ENCODE measurements at places on chromosomes 12 and 14. TPM values are rescaled to one million over a fixed set of nuclear protein-coding genes. Genes with fewer than 3 reads are reported as not detected.

LRRK2 gene
- 0.08 TPM for polyA plus RNA-seq

CACNB3 gene
- 34.6 TPM for polyA plus RNA-seq

KITLG gene
- 8.9 TPM for polyA plus RNA-seq

TMEM30B gene
- polyA plus RNA-seq = 0.15 TPM

PTPRQ gene
- 1.4 TPM for polyA plus RNA-seq

REP15 gene
- polyA plus RNA-seq = 0.84 TPM

PRH2 gene
- polyA plus RNA-seq = not detected

C1R gene
- polyA plus RNA-seq = 18.7 TPM

KRT85 gene
- not detected for polyA plus RNA-seq

ENTPD5 gene
- 8.0 TPM for polyA plus RNA-seq

STYX gene
- polyA plus RNA-seq = 3.5 TPM

EEA1 gene
- polyA plus RNA-seq = 1.7 TPM

LRP1-AS gene
- not detected for polyA plus RNA-seq

CHPT1 gene
- polyA plus RNA-seq = 12.0 TPM

BMP4 gene
- polyA plus RNA-seq = not detected

IL26 gene
- polyA plus RNA-seq = not detected

SMIM41 gene
- not detected for polyA plus RNA-seq

TAS2R20 gene
- polyA plus RNA-seq = 0.33 TPM

TAS2R19 gene
- polyA plus RNA-seq = 0.47 TPM

SLC25A47 gene
- polyA plus RNA-seq = not detected

ESPL1 gene
- 6.9 TPM for polyA plus RNA-seq

TAS2R7 gene
- not detected for polyA plus RNA-seq

GALNT16 gene
- polyA plus RNA-seq = 12.7 TPM

DDN gene
- 0.24 TPM for polyA plus RNA-seq

GDF3 gene
- not detected for polyA plus RNA-seq

TAC3 gene
- not detected for polyA plus RNA-seq

LTBP2 gene
- 58.8 TPM for polyA plus RNA-seq

RIMBP2 gene
- 1.1 TPM for polyA plus RNA-seq

IL22 gene
- polyA plus RNA-seq = not detected

ABHD12B gene
- not detected for polyA plus RNA-seq

TAS2R42 gene
- polyA plus RNA-seq = not detected

ACSM4 gene
- not detected for polyA plus RNA-seq

GLS2 gene
- 2.1 TPM for polyA plus RNA-seq

INTS13 gene
- 9.7 TPM for polyA plus RNA-seq

NINJ2 gene
- polyA plus RNA-seq = 0.07 TPM

SPTB gene
- polyA plus RNA-seq = 0.24 TPM

OR6C75 gene
- not detected for polyA plus RNA-seq

TAS2R46 gene
- not detected for polyA plus RNA-seq

WNT1 gene
- not detected for polyA plus RNA-seq

LMO3 gene
- polyA plus RNA-seq = not detected

TEX52 gene
- polyA plus RNA-seq = not detected

MYH6 gene
- polyA plus RNA-seq = not detected

ARHGEF25 gene
- polyA plus RNA-seq = 51.6 TPM

Measured in SK-N-SH (cell line).